COLO829 (cell line): ENCODE measurements at places on chromosomes 5 and 9.

- DNase-seq: peak; percentile 11
These were observed 67.4 kb downstream of the CARTPT start for GRCh38 chr5:71786337-71787055.

DNA sequence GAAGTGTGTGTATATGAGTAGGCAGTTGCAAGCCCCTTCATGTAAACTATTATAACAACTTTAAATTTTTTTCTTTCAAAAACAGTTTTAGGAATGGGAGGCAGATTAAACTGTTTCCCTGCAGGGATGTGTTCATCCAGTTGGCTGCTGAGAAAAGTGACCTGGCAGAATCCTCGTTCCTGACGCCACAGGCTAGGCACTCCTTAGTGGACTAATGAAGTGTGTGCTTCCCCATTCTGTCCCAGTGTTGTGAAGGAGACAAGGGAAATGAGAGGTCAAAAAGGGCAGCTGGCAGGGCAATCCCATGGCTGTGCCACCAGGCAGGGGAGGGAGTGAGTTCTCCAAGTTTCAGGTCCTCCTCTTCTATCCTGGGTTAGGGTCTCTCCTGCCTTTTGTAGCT, 59.8 kb downstream of the FOXD1 start:
- DNase-seq: no peak

- DNase-seq: no peak
These were observed 1.5 kb downstream of the ARPC5L start for GRCh38 chr9:124863371-124863871.

GRCh38 chr5:172093965-172094364, 87.5 kb upstream of the FBXW11 start:
- DNase-seq: no peak

DNA sequence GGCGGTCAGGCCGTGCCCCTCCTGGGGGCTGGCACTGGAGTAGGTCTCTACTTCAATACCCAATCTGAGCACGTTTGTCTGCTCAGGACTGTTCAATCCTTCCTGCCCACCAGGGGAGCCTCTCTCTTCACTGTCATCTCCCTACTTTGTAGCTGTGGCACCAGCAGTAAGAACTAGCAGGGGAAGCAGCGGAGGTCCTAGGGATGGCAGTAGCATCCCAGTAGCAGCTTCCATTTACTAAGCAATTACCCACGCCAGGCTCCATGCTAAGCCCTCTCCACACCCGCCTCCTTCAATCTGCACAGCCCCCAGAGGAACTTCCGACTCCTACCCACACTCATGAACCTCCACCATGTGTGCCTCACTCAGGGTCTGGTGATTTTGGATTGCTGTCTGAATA, 31.7 kb downstream of the FSTL4 start:
- no peak for DNase-seq

GRCh38 chr9:96204853-96205252, 97.1 kb downstream of the HSD17B3 start:
- DNase-seq: no peak

- DNase-seq: no peak
These were observed 74.0 kb downstream of the PRR16 start for GRCh38 chr5:120538149-120538548.

- no peak for DNase-seq
These were observed 1.1 kb downstream of the UGCG start for GRCh38 chr9:111897601-111898137.

- DNase-seq: no peak
These were observed 71.0 kb upstream of the EQTN start for GRCh38 chr9:27367921-27368315.

DNA sequence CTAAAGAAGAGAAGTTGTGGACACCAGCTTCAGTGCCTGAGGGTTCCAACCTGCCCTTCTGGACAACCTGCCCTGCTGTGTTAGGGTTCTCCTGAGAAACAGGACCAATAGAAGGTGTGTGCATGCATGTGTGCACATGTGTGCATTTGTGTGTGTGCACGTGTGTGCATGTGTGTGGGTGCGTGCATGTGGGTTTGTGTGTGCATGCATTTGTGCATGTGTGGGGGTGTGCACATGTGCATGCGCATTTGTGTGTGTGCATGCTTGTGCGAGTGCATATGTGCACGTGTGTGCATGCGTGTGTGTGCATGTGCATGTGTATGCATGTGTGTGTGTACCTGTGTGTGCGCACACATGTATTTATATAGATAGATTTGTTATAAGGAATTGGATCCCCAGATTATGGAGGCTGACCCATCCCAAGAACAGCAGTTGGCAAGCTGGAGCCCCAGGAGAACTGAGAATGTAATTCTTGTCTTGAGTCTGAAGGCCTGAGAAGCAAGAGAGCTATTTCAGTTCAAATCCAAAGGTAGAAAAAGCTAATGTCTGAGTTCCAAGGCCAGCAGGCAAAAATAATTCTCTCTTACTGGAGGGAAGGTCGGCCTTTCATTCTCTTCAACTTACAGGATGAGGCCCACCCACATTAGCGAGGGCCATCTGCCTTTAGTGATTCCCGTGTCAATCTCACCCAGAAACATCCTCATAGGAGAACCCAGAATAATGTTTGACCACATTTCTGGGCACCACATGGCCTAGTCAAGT, 62.9 kb upstream of the SYNPO start:
- DNase-seq: no peak

DNA sequence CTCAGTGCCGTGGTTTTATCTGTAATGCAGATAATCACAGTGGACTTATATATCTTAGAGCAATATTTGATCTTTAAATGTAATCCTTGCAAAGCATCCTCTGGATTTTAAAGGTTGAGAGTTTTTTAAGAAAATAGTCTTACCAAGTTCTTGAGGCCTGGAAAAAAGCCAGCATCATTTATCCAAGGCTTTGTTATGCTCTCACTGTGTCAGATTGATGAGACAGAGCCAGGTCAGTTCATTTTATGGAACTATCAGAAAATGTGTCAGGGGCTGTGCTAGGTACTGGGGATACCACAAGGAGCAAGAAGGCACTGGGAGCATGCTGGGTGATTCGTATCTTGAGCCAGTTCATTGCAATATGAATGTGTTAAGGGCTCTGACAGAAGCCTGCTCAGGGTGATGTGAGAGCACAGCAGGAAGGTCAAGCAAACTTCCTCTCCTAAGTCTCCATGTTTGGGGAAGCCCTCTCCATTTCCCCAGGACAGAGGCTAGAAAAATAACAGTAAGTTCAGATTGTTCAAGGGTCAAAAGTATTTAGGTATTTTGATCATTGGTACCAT, 19.7 kb downstream of the C7 start:
- DNase-seq: no peak

GRCh38 chr9:20082406-20082805, 293.6 kb upstream of the SLC24A2 start:
- DNase-seq: no peak

DNA sequence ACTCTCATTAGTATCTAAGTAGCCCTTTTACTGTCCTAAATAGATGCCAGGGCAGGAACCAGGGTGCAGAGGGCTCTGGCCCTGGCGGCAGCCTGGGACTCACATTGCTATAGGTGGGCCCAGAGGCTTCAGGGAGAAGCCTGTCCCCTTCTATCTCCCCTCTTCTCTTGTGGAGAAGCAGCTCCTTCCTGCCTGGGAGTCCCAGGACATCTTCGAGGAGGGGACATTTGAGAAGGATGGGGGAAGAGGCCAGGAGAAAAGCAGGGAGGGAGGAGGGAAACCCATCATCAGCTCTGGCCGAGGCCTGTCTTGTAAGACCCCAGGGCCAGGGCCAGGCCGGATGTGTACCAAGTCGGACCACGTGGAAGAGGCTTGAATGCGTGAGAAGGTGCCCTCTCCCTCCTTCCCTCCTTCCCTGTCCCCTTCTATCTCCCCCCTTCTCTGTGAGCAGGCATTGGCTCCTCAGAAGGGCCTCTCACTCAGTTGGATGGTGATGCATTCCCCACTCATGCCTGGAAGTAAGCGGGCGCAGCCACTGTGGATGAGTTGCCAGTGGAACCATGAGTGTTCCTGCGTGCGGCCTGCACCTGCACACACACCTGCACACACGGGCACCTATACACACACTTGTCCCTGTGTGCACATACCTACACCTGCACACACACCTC, 20.7 kb upstream of the LPCAT1 start:
- DNase-seq: no peak

DNA sequence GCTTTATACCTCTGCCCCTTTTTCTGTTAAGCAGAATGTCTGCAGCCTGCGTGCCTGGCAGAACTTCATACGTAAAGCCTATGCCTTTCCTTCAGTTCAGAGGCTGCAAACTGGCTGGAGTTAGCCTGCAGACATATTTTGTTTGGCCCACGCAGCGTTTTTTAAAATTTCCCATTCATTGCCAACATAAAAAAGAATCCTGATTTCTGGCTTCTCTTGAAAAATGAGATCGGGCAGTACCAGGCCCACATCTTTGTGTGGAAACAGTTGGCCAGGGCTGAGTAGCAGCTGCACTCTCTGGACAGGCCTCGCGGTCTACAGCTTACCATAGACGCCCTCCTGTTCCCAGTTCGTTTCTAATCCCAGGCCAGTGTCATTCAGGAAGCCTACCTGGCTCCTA, 104.4 kb downstream of the SMARCA2 start:
- DNase-seq: no peak

- no peak for DNase-seq
These were observed 38.2 kb upstream of the SEMA4D start for GRCh38 chr9:89536145-89536574.

- DNase-seq: no peak
These were observed 391.5 kb downstream of the FGF10 start for GRCh38 chr5:43997647-43998272.

- DNase-seq: no peak
These were observed 5.5 kb downstream of the CCL19 start for GRCh38 chr9:34685591-34685990.

- no peak for DNase-seq
These were observed 18.5 kb upstream of the FKTN start for GRCh38 chr9:105539452-105539851.

GRCh38 chr9:127637322-127637847, 25.3 kb downstream of the STXBP1 start:
- DNase-seq: no peak

DNA sequence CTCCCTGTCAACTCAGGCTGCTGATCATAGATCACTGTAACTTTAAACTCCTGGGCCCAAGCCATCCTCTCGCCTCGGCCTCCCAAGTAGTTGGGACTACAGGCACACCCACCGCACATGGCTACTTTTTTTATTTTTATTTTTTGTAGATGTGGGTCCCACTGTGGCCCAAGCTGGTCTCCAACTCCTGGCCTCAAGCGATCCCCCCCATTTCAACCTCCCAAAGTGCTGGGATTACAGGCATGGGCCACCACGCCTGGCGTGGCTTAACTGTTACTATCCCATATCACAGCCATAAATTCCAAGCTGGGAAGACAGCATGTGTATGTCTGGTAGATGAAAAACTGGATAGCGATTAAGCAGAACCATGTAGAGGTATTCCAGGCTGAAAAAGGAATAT, 1.0 kb downstream of the HDAC3 start:
- no peak for DNase-seq

GRCh38 chr5:125413496-125414274, 667.2 kb upstream of the ZNF608 start:
- no peak for DNase-seq

GRCh38 chr5:129631961-129632360, 115.9 kb upstream of the MINAR2 start:
- no peak for DNase-seq

GRCh38 chr9:32581512-32582143, 8.7 kb upstream of the NDUFB6 start:
- DNase-seq: no peak

DNA sequence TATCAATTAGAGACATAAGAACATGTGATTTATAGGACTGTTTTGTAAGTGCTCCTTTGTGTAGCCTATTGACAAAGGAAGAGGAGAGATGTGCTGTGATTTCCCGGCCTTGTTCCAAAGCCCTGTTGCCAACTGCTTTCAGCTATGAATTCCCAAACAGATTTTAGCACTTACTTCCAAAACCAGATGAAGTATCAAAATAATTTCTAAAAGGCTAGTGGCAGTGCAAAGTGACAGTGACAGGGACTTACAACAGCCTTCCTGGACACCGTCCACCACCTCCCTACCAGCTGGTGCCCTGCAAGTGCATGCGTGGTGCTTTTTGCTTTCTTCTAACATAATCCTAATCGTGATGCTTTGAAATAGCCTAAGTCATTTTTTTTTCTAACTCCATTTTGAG, 254.1 kb upstream of the ACTBL2 start:
- DNase-seq: no peak

GRCh38 chr5:44387921-44388320, 1.3 kb downstream of the FGF10 start:
- no peak for DNase-seq
